Hippocampal formation (tissue), 2 donors: ENCODE measurements at places on chromosomes 7 and 10.

GRCh38 chr7:74017125-74017524 is 10.8 kb upstream of the ELN start:
- no peak for DNase-seq

DNA sequence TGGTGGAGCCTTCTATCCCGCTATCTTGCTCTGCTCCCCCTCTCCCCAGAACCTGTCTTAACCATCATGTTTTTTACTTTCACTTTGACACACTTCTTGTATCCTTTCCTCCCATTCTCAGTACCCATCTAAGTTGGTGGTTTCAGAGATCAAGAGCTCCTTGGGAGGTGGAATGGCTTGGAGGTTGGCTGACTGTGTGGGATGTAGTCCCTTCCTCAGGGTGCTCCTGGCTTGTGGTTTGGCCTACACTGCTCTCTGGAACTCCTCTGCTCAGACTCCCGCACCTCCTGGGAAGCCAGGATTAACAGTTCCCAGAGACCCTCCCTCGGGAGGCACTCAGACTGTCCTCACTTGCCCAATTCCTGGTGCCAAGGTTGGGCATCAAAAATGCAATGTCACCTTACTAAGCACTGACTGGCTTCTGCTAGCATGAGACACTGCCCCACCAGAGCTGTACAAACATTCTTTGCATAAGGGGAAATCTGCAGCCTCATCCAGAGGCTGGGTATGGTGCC is 93.1 kb upstream of the NAMPT start:
- DNase-seq = no peak

DNA sequence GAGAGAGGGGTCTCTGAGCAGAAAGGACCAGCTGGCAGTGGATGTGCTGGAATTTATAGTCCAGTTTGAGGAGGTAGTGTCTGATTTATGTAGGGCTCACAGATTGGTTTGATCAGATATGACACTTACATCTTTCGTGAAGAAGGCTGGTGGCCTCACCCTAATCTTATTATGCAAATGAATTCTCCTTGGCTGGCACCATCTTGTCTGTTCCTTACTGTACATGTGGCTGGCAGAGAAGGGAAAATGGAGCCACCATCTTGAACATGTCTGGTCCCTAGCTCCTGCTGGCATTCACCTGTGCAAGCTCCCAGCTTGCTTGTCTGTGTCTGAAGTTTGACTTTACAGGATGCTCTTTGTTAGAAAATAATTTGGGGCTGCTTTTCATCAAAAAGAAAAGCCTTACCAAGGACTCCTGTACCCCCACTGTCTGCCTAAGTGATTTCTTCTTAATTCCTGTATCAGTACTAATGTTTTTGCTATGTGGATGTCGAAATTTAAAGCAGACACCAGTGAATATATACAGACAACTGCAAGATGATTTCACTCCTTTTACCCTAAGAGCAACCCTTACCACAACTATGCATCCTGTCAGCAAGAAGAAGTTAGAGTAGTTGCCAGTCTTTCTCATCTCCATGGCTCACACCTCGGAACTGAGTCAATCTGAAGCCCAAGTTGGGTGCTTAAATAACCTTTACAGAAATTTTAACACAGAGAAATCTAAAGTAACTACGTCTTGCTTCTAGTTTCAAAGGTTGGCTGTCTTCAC is 322.0 kb upstream of the SEMA3D start:
- no peak for DNase-seq

DNA sequence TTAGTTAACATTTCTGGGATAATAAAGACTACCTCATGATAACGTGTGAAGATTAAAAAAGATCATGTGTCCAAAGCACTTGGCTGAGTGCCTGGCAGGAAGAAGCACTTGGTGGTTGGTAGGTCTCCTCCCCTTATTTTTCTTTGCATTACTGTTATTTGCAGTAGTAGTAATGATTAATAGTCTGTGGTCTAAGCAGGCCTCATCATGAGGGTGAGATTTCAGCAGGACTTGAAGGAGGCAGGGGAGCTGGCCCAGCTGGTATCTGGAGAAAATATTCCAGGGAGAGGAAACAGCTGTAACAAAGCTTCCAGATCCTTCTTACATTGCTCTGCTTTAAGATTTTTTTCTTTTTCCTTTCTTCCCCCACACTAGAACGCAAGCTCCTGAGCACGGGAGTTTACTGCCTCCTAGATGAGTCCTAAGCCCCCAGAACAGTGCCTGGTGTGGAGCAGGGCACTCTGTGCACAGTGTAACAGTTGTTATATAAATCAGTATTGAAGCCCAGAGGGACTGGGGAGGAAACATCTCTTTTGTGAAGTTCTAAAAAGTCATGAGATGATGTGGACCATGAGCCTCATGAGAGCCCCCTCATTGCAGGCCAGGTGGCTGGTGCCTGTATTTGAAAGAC is 31.1 kb upstream of the RHEB start:
- DNase-seq = no peak

DNA sequence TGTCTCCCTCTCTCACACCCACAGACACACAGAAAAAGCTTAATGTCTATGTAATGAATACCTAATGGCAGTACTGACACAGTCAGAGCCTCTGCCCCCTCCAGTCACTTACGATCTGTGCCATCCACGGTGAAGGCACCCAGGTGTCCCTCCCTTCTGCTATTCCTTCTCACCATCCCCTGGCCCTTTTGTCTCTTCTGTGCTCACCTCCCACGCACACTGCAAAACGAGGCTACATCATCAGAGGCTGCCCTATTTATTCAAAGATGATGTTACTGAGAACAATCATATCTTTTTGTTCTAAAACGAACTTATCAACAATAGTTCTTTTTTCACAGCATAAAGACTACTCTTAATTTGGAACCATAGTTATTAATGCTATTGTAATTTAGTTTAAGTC is 246.9 kb upstream of the MKLN1 start:
- no peak for DNase-seq

DNA sequence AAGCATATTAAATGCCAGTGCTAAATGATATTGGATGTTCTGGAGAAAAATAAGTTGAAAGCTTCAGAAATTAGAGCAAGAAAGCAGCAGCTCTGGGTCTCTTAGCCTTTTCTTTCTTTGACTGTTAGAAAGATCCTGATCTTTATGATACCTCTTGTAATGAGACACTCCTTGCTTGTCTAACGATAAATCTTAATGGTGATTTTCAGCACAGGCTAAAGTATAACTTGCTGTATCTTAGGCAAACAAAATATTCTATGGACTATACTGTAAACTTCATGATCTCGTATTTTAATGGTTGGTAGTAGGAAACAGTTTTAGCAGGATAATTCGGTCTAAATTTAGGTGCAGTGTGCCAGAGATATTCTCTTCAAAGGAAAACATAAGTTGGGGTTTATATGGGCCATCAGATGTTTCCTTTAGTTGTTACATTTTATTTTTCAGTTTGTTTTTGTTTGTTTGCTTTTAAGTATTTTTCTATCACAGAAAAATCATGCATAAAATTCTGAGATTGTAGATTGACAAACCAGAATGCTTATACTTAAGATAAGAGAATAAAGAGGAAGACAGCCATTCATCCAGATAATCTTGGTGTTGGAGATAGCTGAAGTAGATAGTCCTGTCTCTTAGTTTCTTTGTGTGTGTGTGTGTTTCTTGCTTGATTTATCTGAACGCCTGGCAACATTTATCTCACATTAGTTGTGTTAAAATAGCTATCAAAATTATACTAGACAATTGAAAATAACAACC is 4.7 kb downstream of the CASD1 start:
- DNase-seq = no peak

GRCh38 chr7:30831936-30832335 is 60.7 kb downstream of the MINDY4 start:
- no peak for DNase-seq

DNA sequence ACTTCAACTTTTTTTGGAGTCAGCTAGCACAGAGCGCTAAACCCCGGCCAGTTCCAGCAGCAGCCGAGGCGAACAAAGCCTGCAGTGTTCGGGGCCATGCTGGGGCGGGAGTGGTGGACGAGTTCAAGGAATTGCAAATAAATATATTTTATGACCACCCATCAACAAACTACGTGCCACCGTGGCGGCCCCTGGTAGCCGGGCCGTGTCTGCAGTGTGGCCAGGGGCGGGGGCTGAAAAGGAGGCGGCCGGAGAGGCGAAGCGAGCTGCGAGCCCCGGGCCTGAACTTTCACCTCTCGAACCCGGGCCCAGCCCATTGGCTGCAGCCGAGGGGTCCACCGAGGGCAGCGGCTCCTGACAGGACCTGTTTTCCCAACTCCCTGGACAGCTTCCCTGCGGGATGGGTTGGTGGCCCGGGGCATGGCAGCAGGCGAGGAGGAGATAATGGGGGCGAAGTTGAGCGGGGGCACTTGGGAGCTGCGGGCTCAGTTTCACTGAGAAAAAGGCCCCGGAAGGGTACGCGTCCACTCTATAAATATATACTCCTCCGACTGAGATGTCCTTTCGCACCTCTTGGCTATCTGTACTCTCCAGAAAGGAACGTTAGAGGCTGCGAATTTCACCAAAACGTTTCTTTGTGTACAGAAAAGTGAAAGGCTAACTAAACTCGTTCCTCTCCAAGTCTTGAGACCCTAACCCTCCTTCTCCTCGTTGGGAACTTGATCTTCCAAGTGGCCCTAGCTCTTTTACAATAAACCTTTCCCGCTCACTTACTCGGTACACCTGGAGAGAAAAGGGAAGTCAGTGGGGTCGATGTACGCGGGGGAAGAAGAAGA is 164.6 kb upstream of the PPP1R3A start:
- no peak for DNase-seq

DNA sequence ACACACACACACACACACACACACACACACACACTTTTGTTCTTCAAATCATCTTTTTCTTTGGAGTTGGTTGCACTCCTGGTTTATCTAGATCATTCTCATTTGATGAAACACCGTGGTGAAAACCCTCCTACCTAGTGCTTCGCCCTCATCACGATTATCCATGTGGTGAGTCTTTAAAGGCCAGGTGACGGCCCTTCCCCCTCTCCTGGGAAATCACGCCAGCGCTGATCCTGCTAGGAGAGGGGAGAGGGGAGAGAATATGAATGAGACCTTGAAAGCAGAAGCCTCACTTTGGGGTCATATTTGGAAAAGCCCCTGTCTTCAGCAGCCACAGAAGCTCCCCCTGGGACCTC is 103.9 kb upstream of the LRRC4 start:
- DNase-seq = no peak

DNA sequence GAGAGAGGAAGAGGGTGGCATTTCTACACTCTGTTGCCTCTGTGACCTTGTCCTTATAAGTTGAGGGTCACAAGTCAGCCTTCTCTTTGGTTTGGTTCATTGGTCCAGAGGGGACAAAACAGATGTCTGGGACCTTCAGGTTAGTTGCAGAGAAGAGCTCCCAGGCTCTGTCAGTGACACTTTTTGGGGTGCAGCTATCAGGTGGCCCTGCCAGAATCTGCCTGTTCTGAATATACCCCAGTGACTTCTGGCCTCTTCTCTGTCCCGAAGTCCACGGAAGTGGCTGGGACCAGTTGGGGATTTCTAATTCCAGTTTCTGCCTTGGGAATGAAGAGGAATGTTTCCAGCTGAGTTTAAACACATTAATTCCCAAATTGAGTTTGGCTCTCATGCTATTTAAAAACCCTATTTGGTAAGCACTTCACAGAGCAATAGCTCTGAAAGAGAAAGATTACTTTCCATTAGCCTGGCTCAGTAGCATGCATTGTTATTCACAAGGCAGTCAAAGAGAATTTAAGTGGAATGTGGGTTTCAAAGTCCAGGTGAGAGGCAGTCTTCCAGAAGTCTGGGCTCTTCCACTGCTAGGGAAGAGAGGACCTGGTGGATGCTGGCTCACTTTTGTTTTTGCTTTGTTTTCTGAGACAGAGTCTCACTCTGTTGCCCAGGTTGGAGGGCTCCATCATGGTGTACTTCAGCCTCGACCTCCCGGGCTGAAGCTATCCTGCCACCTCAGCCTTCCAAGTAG is 237.8 kb upstream of the GALNT17 start:
- DNase-seq = no peak

- DNase-seq = no peak
Observed at GRCh38 chr10:70812814-70813213, 2.9 kb upstream of the SGPL1 start.

GRCh38 chr7:30237271-30237695 is 47.1 kb upstream of the ZNRF2 start:
- DNase-seq = no peak

- DNase-seq = no peak
Observed at GRCh38 chr7:132004529-132004928, 448.1 kb upstream of the PODXL start.

GRCh38 chr10:75013007-75013406 is 98.4 kb upstream of the SAMD8 start:
- no peak for DNase-seq

GRCh38 chr10:83820033-83820432 is 319.3 kb upstream of the GHITM start:
- no peak for DNase-seq

DNA sequence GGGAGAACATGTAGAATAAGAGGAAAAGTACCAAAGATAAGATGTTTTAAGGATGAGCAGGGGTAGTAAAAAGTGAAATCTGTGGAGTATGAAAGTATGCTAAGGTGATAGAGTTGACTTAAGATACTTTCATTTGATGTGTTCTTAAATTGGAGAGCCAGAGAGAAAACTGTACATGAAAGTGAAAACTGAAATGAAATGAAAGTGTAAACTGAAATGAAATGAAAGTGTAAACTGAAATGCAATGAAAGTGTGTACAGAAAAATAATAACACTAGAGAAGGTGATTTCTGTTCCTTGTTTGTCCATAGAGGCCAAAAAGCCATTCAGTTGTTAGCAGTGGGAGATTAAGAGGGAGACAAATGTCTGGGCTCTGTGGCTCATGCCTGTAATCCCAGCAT is 17.5 kb downstream of the AHR start:
- DNase-seq = no peak

- no peak for DNase-seq
Observed at GRCh38 chr7:150875791-150876190, 23.5 kb downstream of the AOC1 start.

DNA sequence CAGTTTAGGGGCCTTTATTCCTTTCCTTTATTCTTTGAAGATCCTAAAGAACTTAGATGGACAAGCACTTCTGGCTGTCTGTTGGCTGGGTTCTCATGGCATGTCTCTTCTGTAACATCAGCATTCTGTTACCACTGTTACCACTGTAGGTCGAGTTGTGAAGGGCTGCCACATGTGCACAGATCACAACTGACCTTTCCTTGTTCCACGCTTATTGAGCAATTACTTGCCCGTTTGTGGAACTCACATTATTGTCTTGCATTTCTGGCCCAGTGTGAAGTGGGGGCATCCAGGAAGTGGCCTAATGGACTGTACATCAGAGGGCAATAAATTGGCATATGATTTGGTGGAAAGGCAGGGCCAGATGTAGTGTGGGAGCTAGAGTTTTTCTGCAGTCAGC is 23.7 kb downstream of the GBF1 start:
- no peak for DNase-seq

GRCh38 chr10:7571981-7572380 is 94.8 kb downstream of the ITIH5 start:
- no peak for DNase-seq

DNA sequence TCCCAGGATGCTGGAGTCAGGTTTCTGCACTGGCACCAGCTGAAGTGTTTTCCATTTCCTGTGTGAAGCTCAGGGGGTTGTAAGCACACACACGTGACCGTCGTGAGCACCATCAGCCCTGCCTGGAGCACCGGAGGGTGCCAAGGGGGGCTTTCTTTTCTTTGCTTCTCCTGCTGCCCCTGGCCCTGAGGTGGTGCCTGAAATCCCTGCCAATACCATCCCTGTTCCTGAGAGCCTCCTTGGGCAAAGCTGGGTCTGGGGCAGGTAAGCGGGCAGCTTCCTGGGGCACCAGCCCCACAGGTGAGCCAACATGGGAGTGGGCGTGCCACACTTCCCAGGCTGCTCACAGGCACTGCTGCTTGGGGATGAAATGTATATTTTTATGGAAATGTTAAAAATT is 593.6 kb downstream of the DNAJB6 start:
- no peak for DNase-seq

GRCh38 chr10:76309741-76310587 is 878.5 kb downstream of the LRMDA start:
- DNase-seq = no peak
